Central memory CD8-positive, alpha-beta T cell (primary cell): ENCODE measurements at places on chromosomes 13 and 19.

DNA sequence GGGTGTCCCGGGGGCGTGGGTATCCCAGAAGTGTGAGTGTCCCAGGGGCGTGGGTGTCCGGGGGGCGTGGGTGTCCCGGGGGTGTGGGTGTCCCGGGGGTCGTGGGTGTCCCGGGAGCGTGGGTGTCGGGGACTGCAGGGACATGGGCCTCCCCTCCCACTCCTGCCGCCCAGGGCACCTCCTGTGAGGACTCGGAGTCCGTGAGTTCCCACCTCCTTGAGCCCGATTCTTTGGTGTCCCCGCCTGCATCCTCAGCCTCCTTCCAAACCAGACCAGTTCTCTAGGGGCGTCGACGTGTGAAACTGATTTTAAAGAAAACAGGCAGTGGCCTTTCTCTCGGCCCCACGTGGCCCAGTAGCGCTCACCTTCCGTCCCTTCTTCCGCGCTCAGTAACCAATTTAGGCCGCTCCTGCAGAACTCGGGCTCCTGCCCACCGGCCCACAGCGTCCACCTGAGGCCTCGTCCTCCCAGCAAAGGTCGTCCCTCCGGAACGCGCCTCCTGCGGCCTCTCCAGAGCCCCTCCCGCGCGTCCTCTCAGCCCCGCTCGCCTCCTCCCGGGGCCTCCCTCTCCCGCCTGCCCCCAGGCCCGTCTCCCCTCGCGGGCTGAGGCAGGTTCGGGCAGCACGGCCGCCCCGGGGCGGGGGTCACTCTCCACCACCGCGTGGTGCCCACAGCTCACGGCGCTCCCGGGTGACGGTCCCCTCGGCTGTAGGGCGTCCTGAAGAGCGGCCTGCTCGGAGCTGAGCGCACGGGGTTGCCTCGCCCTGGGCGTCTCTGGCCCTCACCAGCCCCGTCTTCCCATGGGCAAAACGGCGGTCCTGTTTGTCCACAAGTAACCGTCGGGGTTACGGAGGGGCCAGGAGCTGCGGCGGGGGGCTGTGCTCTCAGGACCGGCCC lies 3.8 kb downstream of the F7 start:
- DNase-seq, result no peak
- H3K27me3 ChIP-seq, result no peaks in the 10 kb centered on the region
- H3K4me3 ChIP-seq, result peak overlapping the region; percentile 64
- no peaks in the 10 kb centered on the region for H3K4me1 ChIP-seq
- H3K36me3 ChIP-seq, result no peaks in the 10 kb centered on the region
- H3K27ac ChIP-seq, result no peak overlapping the region

DNA sequence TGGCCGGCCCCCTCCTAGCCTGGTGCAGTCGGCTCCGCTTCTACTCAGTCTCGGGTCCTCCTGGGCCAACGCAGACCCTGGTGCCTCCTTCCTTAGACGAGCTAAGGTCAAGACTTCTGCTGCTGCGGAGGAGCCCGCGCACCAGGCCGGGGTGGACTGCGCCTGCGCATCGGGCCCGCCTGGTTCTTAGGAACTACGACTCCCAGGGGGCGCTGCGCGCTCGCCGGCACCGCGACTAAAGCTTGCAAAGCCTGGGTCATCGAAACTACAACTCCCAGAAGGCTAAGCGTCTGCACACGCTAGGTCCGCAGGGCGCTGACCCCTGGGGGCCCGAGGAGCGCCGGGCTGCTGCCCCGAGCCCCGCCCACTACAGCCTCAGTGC lies at the start of gene ZNF835:
TSS of gene ZNF835 (minus strand) at position 145 of the 382 bp plus-strand sequence. CDS start 6,559 bp downstream, outside the sequence.
- peak within 1 kb of the TSS; percentile 71 for H3K4me3 ChIP-seq
- H3K4me1 ChIP-seq, result no peaks in the 10 kb centered on the region
- no peaks in the 10 kb centered on the region for H3K36me3 ChIP-seq
- peak; percentile 25 for DNase-seq
- H3K27me3 ChIP-seq, result no peaks in the 10 kb centered on the region
- H3K27ac ChIP-seq, result no peak within 1 kb of the TSS

DNA sequence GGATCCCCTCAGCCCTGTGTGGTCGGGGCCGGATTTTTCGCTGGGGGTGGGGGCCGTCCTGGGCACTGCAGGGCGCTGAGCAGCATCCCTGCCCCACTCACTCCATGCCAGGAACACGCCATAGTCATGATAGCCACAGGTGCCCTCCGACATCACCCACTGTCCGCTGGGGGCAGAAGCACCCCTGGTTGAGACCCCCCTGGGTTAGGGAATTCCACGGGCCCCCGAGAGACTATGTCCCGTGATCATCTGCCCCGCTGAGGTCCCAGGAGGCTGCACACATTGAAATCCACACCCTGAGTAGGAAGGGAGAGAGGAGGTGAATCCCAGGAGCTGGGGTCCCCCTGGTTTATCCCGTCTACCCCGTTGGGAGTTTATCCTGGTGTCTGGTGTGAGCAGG lies 16.2 kb downstream of the NCLN start:
- H3K4me3 ChIP-seq, result no peak overlapping the region
- no peak for DNase-seq
- no peaks in the 10 kb centered on the region for H3K4me1 ChIP-seq
- peaks cover 8% of the 10 kb centered on the region for H3K36me3 ChIP-seq
- H3K27ac ChIP-seq, result no peak overlapping the region

GRCh38 chr13:43877766-43878165 lies 1.8 kb downstream of the CCDC122 start:
- H3K4me3 ChIP-seq, result peak overlapping the region; percentile 86
- H3K36me3 ChIP-seq, result peaks cover 2% of the 10 kb centered on the region
- peak overlapping the region; percentile 29 for H3K27ac ChIP-seq

DNA sequence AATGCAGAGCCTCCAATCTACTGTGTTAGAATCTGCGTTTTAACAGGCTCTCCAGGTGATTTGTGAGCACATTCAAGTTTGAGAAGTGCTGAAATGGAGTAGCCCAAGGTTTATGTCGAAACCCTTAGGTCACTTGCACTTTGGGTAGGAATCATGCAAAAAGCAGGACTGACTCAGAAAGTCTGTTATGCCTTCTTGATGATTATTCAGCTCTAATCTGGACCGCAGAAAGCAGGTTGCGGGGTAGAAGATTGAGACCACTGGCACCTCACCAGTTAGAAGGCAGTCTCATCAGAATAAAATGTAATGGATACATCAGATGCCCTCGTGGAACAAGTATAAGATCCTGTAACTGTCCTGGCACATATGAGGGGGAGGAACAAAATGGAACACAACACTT lies 326.3 kb downstream of the DCLK1 start:
- H3K4me3 ChIP-seq, result no peak overlapping the region
- H3K4me1 ChIP-seq, result no peaks in the 10 kb centered on the region
- H3K27ac ChIP-seq, result no peak overlapping the region
- no peak for DNase-seq
- H3K36me3 ChIP-seq, result no peaks in the 10 kb centered on the region

DNA sequence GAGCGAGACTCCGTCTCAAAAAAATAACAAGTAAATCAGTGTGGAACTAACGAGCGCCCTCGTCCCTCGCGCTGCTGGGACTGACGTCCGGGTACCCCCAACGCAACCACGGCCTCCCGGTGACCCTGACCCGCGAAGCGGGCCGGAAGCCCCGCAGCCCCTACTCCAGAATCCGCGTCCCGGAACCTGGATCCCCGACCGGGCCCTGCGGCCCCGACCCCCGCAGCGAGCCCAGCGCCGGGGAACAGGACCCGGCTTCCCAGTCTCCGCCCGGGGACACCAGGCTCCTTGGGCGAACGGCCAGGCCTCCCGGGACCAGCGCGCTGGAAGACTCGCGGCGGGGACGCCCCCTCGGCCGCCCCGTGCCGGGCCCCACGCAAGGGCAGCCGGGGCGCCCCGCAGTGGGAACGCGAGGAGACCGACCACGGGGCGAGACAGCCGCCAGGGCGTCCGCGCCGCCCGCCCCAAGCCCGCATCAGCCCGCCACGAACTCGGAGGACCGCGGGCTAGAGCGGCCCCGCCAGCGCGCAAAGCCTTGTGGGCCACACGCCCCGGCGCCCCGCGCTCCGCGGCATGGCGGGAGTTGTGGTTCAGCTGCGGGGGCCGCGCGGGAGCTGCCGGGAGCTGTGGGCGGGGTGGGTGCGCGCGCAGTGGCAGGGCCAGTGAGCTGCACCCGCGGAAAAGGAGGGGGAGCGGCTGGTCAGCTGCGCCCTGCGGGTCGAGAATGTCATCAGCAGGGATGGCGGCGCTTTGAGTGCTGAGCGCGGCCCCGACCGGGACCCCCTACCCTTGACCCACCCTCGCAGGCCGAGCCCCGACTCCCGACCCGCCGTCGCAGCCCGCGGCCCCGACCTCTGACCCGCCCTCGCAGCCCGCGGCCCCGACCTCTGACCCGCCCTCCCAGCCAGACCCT lies 7.5 kb upstream of the MADCAM1 start:
- H3K27ac ChIP-seq, result peak overlapping the region; percentile 74
- peaks cover 6% of the 10 kb centered on the region for H3K36me3 ChIP-seq
- H3K4me1 ChIP-seq, result peaks cover 9% of the 10 kb centered on the region
- H3K27me3 ChIP-seq, result peaks cover 9% of the 10 kb centered on the region
- DNase-seq, result peak; percentile 84

- DNase-seq, result no peak
- H3K27ac ChIP-seq, result no peak overlapping the region
- peaks cover 13% of the 10 kb centered on the region for H3K36me3 ChIP-seq
Observed at GRCh38 chr13:44976949-44977583, 12.2 kb downstream of the NUFIP1 start.

- H3K27me3 ChIP-seq, result peaks cover 83% of the 10 kb centered on the region
- H3K36me3 ChIP-seq, result no peaks in the 10 kb centered on the region
- peak overlapping the region; percentile 48 for H3K4me3 ChIP-seq
- DNase-seq, result no peak
- H3K27ac ChIP-seq, result no peak overlapping the region
Observed at GRCh38 chr13:106490569-106491321, 44.7 kb downstream of the EFNB2 start.

- H3K27me3 ChIP-seq, result no peaks in the 10 kb centered on the region
- H3K4me3 ChIP-seq, result peak overlapping the region; percentile 25
- H3K27ac ChIP-seq, result peak overlapping the region; percentile 97
- peaks cover 30% of the 10 kb centered on the region for H3K36me3 ChIP-seq
- peaks cover 82% of the 10 kb centered on the region for H3K4me1 ChIP-seq
Observed at GRCh38 chr13:99287551-99287950, 19.6 kb downstream of the GPR183 start.

GRCh38 chr13:20995245-20995838 lies 66.0 kb downstream of the LATS2 start:
- H3K27me3 ChIP-seq, result peaks cover 13% of the 10 kb centered on the region
- H3K4me3 ChIP-seq, result no peak overlapping the region
- peaks cover 10% of the 10 kb centered on the region for H3K36me3 ChIP-seq
- no peaks in the 10 kb centered on the region for H3K4me1 ChIP-seq
- no peak for DNase-seq

DNA sequence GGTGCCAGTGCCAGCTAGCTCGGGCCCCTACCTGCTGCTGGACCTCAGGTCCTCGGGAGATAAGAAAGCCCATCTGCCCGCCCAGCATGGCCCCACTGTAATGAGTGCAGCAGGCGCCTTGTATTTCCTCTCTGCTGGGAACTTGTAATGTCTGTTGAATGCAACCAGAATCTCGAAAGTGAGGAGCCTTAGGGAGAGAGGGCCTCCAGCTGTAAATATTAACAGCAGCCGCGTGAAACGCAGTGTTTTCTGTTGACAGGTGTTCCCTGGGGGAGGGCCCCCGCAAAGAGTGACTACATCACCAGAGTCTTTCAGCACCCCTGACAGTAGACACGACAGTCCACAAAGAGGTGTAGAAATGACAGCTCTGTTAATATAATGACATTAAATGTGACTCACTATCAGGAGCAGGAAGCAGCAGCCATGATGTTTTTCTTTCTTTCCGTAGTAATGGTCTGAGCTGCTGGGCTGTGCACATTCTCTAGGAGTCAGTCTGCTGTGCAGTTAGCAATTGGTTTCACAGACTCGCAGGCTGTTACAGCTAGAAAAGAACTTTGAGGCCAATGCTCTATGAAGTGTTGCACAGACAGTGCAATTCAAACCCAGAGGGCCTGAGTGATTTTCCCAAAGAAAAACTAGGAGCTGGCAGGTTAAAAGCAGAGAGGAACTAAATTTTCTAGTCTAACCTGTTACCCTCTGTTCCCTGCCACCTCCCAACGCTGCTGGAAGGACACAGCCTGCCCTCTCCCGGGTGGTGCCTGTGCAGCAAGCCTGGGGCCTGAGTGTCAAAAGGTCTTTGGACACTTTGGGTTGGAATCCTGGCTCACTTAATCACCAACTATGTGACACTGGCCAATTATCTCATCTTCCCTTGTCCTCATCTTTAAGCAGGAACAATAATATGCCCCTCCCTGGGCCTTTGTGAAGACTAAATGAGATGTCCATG lies 58.6 kb upstream of the WASF3 start:
- DNase-seq, result no peak
- H3K36me3 ChIP-seq, result peaks cover 2% of the 10 kb centered on the region
- no peaks in the 10 kb centered on the region for H3K4me1 ChIP-seq
- H3K27me3 ChIP-seq, result peaks cover 38% of the 10 kb centered on the region

- no peak overlapping the region for H3K27ac ChIP-seq
- peaks cover under 1% of the 10 kb centered on the region for H3K36me3 ChIP-seq
- H3K4me3 ChIP-seq, result no peak overlapping the region
- DNase-seq, result no peak
Observed at GRCh38 chr19:56211718-56212117, 9.6 kb downstream of the ZSCAN5C start.

DNA sequence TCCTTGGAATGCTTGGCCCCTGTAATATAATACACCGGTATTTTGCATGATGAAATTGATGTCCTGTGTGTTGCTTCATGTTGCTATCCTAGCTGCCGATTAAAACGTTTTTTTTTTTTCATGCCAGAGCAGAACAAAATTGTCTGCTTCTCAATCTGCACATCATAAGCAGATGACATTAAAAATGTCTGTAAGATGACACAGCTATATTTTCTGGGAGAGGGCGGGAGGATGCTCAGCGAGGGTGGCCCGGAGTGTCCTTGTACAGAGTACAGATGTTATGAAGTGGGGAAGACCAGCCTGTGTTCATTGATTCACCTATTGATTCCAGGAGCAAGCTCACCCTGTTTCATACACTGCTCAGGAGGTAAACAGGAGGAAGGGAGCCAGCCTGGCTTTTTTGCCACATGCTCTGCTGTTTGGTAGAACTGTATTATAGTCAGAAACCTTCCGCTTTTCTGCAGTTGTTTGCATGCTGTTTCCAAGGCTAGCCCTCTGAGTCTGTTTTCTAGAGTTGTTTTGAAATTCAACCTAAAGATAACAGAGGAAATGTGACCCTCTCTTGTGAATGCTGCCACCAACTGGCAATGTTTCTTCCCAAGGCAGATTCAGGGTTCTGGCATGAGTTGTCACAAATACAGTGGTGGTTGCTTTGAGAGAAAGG lies 4.7 kb upstream of the IRS2 start:
- H3K27me3 ChIP-seq, result peaks cover 24% of the 10 kb centered on the region
- no peak for DNase-seq
- no peaks in the 10 kb centered on the region for H3K4me1 ChIP-seq
- no peak overlapping the region for H3K27ac ChIP-seq
- H3K4me3 ChIP-seq, result no peak overlapping the region
